ENCODE measurements at places on chromosomes 11 and 22.
A peak's percentile ranks its signal among the peaks of the same experiment; 100 is the strongest.

DNA sequence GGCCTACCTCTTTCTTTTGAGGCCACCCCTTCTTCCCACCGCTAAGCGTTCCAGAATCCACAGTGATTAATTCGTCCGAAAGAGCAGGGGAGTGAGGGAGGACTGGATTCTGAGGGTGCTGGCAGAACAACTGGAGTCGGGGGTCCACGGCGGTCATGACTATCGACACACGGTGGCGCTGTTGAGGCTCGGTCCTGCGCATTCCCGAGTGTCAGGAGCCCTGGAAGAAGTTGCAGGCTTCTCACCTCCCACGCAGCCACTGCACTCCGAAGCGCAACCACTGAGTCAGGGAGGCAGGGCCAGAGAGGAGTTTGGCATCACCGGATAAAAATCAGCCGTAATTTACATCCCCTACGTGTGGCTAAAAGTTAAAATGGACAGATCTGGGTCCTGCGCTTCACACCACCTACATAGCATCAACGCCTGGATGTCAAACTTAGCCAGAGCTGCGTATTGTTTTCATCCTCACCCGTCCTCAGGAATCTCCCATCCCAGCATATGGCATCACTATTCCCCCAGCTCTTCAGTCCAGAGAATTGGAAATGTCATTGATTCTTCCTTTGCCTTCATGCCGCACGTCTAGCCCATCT, 10.7 kb upstream of the CTSF start:
- peak; percentile 25 for DNase-seq

- DNase-seq, result no peak
These were observed 45.1 kb downstream of the LRFN4 start for GRCh38 chr11:66901964-66902390.

DNA sequence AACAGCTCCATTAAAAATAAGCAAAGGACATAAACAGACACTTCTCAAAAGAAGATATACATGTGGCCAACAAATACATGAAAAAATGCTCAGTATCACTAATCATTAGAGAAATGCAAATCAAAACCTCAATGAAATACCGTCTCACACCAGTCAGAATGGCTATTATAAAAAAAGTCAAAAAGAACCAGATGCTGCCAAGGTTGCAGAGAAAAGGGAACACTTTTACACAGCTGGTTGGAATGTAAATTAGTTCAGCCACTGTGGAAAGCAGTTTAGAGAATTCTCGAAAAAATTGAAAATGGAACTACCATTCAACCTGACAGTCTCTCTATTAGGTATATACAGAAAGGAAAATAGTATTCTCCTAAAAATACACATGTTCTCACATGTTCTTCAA, 102.4 kb upstream of the FIBIN start:
- no peak for DNase-seq

DNA sequence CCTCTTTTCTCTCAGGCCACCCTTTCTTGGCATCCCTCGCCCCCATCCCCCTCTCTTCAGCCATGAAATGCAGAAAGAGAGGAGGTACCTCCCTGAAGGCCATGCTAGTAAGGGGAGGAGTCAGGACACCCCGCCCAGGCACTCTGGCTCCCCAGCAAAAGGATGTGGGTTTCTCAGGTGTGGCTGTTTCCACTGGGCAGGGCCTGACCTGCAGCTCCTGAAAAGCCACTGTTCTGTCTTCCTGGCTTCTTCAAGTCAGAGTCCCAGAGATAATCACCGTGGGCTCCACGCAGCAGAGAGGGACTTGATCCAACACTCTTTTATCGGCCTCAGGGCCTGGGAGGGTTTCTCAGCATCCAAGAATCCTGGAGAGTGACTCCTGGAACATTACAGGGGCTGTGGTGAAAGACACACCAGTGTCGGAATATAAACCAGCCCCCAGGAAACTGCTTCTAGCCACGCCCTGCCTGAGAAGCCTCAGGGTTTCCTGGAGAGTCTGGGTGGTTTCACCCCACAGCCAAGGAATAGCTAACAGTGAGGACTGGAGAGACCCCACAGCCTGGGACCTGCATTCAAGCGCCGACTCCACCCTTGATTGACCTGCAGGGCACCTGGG, 45.7 kb upstream of the TSPAN18 start:
- no peak for DNase-seq

DNA sequence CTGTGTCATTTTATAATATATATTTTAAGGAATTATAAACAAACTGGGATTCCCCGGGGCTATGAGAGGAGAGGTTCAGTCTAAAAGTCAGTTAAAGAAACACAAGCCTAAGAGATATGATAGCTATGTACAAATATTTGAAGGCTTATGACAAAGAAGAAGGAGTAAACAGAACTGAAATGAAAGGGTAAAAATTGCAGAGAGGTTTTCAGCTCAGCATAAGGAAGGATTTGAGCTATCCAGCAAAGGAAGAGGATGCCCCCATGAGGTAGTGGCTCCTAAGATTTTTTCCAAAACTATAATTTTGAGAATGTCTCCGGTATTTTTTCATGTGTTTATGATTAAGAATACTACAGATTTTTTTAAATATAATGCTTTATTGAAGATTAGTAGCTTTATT, 57.9 kb upstream of the ANGPTL5 start:
- no peak for DNase-seq

All from T1000 (cell line).